ENCODE measurements at places on chromosomes 3 and 15.
A peak's percentile ranks its signal among the peaks of the same experiment; 100 is the strongest.

DNA sequence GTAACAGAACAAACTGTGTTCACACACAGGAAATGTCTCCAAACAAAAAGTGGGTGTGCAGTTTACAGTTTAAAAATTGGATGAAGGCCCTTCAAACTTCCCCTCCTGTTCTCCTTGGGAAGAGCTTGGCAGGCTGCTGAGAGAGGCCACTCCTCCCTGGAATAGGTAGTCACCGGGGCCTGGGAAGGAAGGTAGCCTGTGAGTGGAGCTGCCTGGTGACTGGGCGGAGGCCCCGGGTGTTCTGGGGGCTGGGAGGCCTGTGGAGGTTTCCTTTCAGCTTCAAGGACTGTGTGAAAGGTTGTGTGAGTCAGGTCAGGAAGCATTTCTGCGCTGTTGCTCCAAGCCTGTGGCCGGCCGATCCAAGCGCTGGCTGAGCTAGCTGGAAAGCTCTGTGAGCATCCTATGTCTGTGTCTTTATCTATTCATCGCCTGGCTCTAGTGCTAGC is 14.1 kb downstream of the SLCO3A1 start:
- DNase-seq, result no peak

DNA sequence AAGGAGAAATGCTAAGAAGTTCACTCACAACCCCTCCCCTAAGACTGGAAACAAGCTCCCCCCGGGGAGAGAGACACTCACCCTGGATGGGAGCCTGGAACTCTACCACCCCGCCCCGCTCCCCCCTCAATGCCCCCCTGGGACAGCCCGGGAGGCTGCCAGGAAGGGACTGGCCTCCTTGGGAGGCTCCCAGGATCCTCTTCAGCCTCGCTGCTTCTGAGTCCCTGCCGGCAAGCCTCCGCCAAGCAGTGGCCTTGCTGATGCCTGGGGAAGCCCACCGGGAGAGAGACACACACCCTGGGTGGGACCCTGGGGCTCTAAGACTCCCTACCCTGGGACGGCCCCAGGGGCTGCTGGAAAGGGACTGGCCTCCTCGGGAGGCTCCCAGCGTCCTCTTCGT is 33.4 kb downstream of the CPEB1 start:
- DNase-seq, result no peak

GRCh38 chr3:117660941-117661817 is 951.6 kb downstream of the TUSC7 start:
- DNase-seq, result peak; percentile 79

- peak; percentile 95 for DNase-seq
Measured at GRCh38 chr3:99394831-99395778, 243.3 kb upstream of the COL8A1 start.

- no peak for DNase-seq
Measured at GRCh38 chr3:125375950-125376679, 990 bp upstream of the ZNF148 start.

- peak; percentile 57 for DNase-seq
Measured at GRCh38 chr3:99484871-99485270, 153.5 kb upstream of the COL8A1 start.

DNA sequence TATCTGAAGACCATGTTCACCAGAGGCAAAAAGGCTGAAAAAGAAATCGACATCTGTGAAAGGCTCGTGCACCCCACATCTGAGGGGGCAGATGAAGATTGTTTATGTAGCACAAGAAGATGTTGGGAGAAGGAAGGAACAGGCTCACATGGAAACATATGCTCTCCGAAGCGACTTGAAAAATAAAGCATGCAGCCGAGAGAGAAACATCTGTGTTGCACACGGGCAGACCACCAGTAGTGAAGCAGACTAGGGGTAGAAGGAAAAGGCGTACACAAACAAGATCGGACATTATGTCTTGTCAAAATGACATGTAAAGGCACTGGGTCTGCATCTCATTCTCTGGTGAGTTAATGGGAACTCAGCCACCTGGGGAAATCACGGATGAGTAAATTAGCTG is 356.5 kb downstream of the ZIC4 start:
- DNase-seq, result no peak

- no peak for DNase-seq
Measured at GRCh38 chr3:155581579-155581978, 163.3 kb downstream of the PLCH1 start.

DNA sequence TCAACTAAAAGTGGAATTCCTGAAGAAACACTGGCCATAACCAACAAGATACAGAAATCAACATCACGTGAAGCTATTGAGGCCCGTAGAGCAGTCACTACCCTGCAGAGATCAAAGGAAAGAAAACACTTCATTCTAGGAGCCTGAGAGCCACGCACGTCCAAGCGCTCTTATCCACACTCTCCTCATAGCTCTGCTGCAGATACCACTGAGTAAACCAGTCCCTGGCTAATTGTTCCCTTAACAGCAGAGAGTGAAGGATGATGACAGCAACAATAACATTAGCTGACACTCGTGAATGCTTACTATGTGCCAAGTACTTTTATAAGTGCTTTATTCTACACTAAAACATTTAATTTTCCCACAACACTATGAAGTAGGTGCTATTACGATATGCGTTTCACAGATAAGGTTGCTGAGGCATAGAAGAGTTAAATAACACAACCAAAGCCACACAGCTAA is 271.0 kb upstream of the GADL1 start:
- DNase-seq, result no peak

DNA sequence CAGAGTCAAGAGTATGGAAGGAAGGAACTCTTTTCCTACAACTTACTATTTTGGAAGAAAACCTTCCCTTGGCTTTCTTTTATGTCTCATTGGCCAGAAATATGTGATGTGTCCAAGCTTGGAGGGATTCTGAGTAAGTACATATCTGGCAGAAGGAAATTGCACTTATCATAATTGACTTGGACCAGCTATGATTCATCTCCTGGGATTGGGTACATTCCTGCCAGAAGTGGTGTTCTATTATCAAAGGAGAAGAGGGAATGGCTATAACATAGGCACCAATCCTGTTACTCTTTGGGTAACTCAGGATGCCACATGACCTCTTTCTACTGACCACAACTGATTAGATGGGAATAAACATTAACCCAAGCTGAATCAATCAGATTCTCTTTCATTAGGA is 13.5 kb upstream of the DAZL start:
- DNase-seq, result no peak

DNA sequence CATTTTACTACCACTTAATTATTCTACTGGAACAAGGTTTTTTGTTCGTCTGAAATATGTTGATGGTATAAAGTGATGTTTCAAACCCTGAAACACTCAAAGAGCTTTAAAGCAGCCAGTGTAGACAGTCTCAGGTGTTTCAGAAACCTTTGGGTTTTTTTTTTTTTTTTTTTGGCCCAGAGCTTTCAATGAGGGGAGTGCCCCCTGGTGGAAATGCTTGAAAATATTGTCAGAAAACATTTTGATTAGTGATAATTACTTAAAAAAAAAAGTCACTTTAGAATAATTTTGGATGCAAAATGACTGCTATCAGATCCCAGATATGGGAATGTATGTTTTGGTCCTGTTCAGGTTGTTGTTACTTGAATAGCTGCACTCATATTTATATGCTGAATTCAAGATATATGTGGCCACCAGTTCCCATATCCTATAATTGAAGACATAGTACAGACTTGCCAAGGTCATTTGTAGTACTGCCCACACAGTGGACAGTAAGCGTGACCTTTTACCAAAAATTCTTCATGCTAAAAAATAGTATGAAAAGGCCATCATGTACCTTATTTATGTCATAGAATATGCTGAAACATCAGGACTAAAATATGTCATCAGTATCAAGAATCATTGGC is 35.9 kb downstream of the SATB1 start:
- DNase-seq, result peak; percentile 2

DNA sequence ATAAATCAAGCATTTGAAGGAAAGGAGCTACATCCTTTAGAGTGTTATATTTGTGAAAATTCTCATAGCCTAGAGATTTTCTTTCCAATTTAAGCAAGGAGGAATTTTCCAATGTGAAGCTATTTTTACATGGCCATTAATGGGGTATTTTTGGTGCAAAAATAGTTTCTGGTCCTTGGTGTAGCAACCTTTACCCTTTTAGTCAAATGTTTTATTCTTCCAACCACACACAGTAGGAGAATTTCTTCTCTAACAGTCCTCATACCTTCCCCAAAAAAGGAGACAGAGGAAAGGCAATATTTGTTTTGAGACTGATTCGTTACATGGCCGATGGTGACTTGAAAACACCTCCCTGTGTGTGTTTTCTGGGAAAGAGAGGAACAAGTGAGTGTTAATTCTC is 261.2 kb downstream of the PTPRG start:
- DNase-seq, result no peak

DNA sequence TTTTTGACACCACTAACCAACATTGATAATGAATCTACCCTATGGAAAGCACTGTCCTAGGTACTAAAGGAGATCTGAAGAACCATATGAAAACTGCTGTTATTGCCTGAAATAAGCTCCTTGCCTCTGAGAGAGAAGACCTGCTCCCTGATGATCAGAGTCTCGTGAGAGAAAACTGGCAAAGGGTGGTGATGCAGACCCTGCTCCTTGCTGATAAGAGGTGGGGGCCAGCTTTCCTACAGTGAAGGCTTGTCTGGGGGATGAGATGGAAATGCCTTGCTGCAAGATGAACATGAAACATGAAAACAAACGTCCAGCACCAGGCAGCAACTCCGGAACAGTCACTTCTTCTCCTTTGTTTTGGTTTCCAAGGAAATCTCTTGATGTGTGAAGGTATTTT is 31.9 kb downstream of the RASGRP1 start:
- no peak for DNase-seq

DNA sequence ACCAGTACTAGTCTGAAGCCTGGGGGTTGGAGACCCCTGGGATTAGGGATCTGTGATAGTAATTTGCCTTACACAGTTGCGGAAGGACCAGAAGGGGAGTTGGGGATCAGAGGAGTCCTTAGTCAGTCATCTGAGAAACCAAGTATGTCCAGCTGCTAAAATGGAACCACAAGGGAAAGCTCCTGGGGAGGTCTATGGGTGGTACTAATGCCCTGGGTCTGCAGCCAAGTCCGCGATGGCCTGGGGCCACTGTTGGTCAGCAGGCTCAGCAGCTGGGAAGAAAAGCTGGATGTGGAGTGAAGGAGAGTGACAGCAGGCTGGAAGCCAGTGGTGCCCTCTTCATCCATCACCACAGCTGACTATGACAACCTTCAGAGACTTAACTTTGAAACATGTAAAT is 2.2 kb upstream of the ANKDD1A start:
- DNase-seq, result no peak

GRCh38 chr3:114451561-114452018 is 157.8 kb downstream of the TIGIT start:
- DNase-seq, result no peak

DNA sequence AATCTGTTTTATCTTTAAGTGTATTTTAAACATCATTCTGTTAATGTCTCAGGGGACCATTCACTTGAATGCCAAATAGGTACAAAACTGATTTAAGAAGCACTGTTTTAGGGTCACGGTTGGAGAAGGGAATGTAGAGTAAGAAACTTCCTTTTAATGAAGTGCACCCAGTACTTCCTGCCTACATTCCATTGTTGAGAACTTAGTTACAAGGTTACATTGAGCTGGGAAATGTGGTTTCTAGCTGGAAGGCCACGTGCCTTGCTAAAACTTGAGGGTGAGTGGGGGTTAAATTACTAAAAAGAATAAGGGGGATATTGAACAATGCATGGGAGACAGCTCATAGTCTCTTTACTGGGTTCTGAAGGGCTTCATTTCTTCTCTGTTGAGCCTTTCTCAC is 78.3 kb upstream of the TBC1D5 start:
- DNase-seq, result no peak

GRCh38 chr3:184540777-184541681 is 20.6 kb upstream of the EPHB3 start:
- DNase-seq, result no peak

- peak; percentile 52 for DNase-seq
Measured at GRCh38 chr3:89059211-89059925, 48.1 kb upstream of the EPHA3 start.

- no peak for DNase-seq
Measured at GRCh38 chr3:194176274-194176991, 40.5 kb downstream of the HES1 start.

- DNase-seq, result no peak
Measured at GRCh38 chr15:80090879-80091503, 31.5 kb downstream of the ZFAND6 start.

DNA sequence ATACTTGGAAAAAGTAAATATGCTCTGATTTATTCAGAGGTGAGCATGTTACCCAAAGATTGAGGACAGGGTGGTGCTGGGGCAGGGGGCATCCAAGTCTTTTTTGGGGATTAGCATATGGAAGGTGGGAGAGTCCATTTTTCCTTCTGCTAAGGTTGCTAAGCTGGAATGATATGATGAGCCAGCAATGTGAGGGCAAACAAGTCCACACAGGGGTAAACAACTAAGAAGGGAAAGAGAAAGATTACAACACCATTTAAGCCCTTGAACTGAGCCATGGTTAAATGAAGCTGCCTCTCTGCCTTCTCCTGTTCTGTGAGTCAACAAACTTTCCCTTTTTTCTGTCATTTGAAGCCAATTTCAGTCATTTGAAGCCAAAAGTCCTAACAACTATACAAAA is 89.0 kb downstream of the RPL22L1 start:
- DNase-seq, result no peak

- peak; percentile 7 for DNase-seq
Measured at GRCh38 chr3:187352581-187353575, 15.3 kb upstream of the RTP4 start.

GRCh38 chr3:102189956-102190723 is 244.7 kb upstream of the ZPLD1 start:
- DNase-seq, result no peak

DNA sequence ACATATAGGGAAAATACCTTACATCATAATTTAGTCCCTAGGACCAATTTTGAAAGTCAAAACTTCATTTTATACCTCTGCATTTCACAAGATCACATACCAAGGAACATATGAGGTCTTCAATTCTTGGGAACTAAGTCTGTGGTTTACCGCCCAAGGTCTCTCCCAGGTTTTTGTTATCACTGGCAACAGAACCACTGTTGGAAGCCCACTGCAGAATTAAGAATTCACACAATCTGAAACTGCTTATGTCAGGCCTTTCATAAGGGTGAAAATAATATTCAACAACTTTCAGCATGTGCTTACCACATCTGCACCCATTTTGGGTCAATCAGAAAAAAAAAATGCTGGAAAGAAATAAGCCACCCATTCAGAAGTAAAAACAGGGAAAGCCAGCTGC is 107.2 kb upstream of the MME start:
- DNase-seq, result peak; percentile 93

GRCh38 chr3:38397320-38397719 is 50.7 kb downstream of the XYLB start:
- peak; percentile 1 for DNase-seq

DNA sequence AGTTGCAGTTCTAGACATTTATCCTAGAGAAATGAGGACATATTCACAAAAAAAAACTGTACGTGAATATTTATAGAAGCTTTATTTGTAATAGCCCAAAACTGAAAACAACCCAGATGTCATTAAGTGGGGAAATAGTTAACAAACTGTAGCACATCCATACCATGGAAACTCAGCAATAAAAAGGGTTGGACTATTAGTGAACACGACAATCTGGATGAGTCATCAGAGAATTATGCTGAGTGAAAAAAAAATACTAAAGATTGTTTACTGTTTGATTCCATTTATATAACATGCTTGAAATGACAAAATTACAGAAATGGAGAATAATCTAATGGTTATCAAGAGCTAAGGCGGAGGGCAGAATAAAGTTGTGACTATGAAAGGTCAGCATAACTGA is 59.5 kb downstream of the CPA3 start:
- no peak for DNase-seq

GRCh38 chr3:193836918-193837317 is 243.9 kb downstream of the OPA1 start:
- no peak for DNase-seq

- no peak for DNase-seq
Measured at GRCh38 chr3:46979958-46980497, 562 bp downstream of the NBEAL2 start.

- DNase-seq, result peak; percentile 43
Measured at GRCh38 chr3:71345429-71346040, 238.0 kb downstream of the FOXP1 start.

Data from fibroblast of skin of left biceps (primary cell).